WTC11 (cell line): ENCODE measurements at places on chromosomes 1 and 21.
A peak's percentile ranks its signal among the peaks of the same experiment; 100 is the strongest.

- no peak overlapping the region for H3K4me3 ChIP-seq
- peaks cover 7% of the 10 kb centered on the region; the same call in 1 of the 2 replicates for H3K27me3 ChIP-seq
- DNase-seq = no peak
- H3K36me3 ChIP-seq = no peaks in the 10 kb centered on the region
- peaks cover 29% of the 10 kb centered on the region for H3K4me1 ChIP-seq
- H3K27ac ChIP-seq = no peak overlapping the region
Measured at GRCh38 chr1:154751690-154752089, 118.4 kb downstream of the KCNN3 start.

DNA sequence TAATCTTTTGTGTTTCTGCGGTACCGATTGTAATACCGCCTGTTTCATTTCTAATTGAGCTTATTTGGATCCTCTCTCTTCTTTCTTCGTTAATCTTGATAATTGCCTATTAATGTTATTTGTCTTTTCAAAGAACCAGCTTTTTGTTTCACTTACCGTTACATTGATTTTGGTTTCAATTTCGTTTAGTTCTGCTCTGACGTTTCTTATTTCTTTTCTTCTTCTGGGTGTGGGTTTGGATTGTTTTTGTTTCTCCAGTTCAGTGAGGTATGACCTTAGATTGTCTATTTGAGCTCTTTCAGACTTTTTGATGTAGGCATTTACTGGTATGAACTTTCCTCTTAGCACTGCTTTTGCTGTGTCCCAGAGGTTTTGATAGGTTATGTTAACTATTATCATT is 9.4 kb downstream of the OR2M2 start:
- H3K27ac ChIP-seq = no peak overlapping the region
- no peak overlapping the region for H3K4me3 ChIP-seq
- no peak for DNase-seq
- no peaks in the 10 kb centered on the region; the same call in none of the 2 replicates for H3K27me3 ChIP-seq

DNA sequence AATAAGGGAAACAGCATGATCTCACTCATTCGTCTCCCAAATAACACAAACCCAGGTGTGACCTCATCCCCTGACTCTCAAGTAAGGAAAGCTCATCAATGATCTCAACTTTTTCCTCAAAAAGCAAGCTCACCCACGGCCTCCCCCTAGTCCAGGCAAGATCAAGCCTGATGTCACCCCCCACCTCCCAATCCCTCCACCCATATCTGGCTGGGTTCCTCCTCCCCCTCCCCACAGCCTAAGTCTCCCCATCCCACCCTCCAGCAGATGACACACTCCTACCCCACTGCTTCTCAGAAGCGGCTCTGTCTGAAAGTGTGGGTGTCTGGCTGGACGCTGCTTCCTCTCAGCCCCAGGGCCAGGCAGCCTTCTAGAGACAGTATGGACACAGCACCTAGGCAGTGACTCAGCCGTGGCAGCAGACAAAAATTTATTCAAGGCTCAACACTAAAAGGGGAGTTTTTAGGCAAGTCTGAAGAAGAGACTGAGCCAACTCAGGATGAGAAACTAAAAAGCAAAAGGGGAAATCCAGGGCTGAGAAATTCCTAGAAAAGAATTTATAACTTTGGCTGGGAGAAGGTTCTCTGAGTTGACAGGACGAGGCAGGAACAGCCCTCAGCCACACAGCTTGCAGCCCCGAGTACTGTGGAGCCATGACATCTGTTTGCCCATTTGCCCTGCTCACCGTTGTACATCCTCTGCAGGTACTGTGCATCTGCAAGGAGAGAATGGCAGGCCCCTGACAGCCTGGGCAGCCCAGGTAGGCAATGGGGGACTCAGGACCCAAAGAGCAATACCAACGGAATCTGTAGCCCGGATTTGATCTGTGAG is 81.6 kb upstream of the LRRC8D start:
- H3K4me3 ChIP-seq = no peak overlapping the region
- no peaks in the 10 kb centered on the region; the same call in 1 of the 2 replicates for H3K27me3 ChIP-seq
- 0 out of 2 replicates have a peak overlapping the region, but pooled peaks have one; percentile 10 for H3K27ac ChIP-seq
- peaks cover 7% of the 10 kb centered on the region; the same call in 1 of the 2 replicates for H3K4me1 ChIP-seq

GRCh38 chr1:107687849-107688753 is 276.9 kb downstream of the VAV3 start:
- H3K27ac ChIP-seq = no peak overlapping the region
- H3K27me3 ChIP-seq = no peaks in the 10 kb centered on the region
- H3K36me3 ChIP-seq = no peaks in the 10 kb centered on the region
- peaks cover 32% of the 10 kb centered on the region for H3K4me1 ChIP-seq
- H3K4me3 ChIP-seq = no peak overlapping the region
- DNase-seq = no peak

DNA sequence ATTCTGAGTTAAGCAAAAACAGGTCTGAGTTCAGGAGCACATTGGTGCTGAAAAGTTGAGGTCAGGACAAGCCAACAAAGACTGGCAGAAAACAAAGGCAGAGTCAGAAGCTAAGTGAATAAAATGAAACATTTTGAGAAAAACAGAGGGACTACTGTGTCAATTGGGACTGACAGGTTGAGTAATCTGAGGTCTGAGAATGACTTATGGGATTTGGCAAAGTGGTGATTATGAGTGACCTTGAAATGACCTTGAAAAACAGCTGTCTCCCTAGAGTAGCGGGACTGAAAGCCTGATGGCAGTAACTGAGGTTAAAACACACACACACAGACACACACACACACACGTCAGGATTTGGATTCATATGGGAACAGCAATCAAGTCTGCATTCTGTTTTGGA is 8.8 kb upstream of the COG2 start:
- no peak for DNase-seq
- H3K27me3 ChIP-seq = peaks cover 5% of the 10 kb centered on the region
- H3K36me3 ChIP-seq = no peaks in the 10 kb centered on the region
- peaks cover 4% of the 10 kb centered on the region for H3K4me1 ChIP-seq
- no peak overlapping the region for H3K4me3 ChIP-seq
- H3K27ac ChIP-seq = no peak overlapping the region
